ENCODE measurements at places on chromosomes 1 and 21. TPM values are rescaled to one million over a fixed set of nuclear protein-coding genes. Genes with fewer than 3 reads are reported as not detected.

Gene C1QB
- total RNA-seq, result 287 TPM

Gene SLC35A3
- total RNA-seq, result 31.9 TPM

Gene TFF3
- total RNA-seq, result 31.9 TPM

Gene IFI44L
- total RNA-seq, result 1.7 TPM

Gene ATP6V1G3
- not detected for total RNA-seq

Gene TTLL10
- not detected for total RNA-seq

Gene CD34
- total RNA-seq, result 57.5 TPM

DNA sequence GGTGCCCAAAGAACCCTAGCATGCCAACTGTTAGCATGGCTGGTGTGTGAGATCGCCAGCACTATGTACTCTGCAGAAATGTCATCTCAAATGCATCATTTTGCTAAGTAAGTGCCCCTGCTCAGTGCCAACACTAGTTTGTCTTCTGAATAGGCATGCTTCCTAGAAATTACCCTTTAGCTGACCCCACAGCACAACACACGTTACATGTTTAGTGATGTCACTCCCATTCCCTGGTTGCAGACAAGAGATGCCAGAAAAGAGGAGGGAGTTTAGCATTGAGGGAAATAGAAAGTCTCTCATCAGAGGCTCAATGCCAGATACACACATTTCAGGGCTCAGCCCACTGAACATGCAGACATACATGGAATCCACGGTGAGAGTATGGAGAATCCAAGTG lies 9.3 kb upstream of the ST6GALNAC3 start:
- no peaks in the 10 kb centered on the region for H3K27me3 ChIP-seq
- H3K4me3 ChIP-seq, result no peak overlapping the region
- no peaks in the 10 kb centered on the region for H3K36me3 ChIP-seq
- no peak for DNase-seq
- H3K4me1 ChIP-seq, result no peaks in the 10 kb centered on the region
- H3K27ac ChIP-seq, result no peak overlapping the region

DNA sequence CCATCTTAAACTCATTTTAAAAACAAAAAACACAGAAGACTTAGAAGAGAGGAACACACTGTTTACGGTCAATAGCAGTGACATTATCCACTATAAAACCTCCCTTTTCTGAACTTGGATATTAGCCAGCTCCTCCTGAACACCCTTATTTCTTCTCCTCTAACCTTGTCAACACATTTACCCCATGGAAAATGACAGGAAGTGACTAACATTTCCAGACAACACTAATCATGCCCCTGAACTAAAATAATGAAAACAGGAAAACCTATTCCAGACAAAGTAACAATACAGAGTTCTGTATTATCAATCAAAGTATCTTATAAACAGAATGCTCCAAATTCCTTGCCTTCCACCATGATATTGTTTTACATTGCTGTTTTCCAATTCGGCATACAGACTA lies 45.3 kb downstream of the PALMD start:
- DNase-seq, result no peak
- H3K4me3 ChIP-seq, result no peak overlapping the region
- H3K4me1 ChIP-seq, result no peaks in the 10 kb centered on the region
- H3K27me3 ChIP-seq, result no peaks in the 10 kb centered on the region
- no peaks in the 10 kb centered on the region for H3K36me3 ChIP-seq

DNA sequence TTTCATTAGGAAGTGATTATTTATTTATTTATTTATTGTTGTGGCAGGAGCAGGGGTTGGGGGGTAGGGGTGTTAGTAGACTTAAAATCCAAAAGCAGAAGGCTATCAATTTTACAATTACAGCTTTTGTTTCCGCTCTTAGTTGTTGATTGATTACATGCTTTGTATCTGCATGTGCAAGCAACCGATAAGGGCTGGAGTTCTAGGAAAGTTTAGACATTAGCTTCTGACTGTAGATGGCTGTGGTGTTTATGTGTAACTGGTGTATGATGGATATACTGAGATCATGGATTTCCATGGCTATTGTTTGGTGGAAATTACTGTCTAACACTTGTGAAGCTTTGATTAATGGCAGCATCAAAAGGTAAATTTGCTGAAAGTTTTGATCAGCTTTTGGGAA lies 2.8 kb downstream of the ST6GALNAC5 start:
- H3K36me3 ChIP-seq, result no peaks in the 10 kb centered on the region
- no peak overlapping the region for H3K4me3 ChIP-seq
- no peaks in the 10 kb centered on the region for H3K27me3 ChIP-seq

GRCh38 chr1:153626904-153627714 lies at the start of gene S100A13:
Gene S100A13 (minus strand): TSS chr1:153627505. CDS start chr1:153626472, 1,033 bp downstream.
- no peaks in the 10 kb centered on the region for H3K36me3 ChIP-seq
- peak within 1 kb of the TSS; percentile 95 for H3K27ac ChIP-seq
- peaks cover 38% of the 10 kb centered on the region for H3K4me1 ChIP-seq
- peak within 1 kb of the TSS; percentile 48 for H3K4me3 ChIP-seq
- DNase-seq, result no peak

- no peak overlapping the region for H3K27ac ChIP-seq
- no peak for DNase-seq
- no peaks in the 10 kb centered on the region for H3K27me3 ChIP-seq
Measured at GRCh38 chr1:180560200-180560867, 1.6 kb downstream of the OVAAL start.

- no peak overlapping the region for H3K27ac ChIP-seq
- DNase-seq, result no peak
- peaks cover 9% of the 10 kb centered on the region for H3K4me1 ChIP-seq
- no peaks in the 10 kb centered on the region for H3K27me3 ChIP-seq
Measured at GRCh38 chr1:109807822-109808680, 44.3 kb upstream of the EPS8L3 start.

DNA sequence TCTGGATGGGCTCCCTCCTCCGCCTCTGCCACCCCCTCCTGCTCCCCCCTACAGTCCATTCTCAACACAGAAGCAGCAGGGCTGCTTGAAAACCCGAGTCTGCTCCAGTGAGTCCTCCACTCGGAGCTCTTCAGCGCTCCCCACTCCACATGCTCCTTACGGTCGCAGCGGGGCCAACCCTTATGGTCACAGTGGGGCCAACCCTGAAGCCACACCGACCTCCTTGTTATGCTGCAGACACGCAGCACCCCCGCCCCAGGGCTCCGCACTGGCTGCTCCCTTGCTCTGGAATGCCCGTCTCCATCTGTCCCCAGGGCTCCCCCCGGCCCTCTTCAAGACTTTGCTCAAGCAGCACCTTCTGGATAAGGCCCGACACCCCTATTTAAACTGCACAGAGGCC lies 22.6 kb downstream of the GPR157 start:
- no peak overlapping the region for H3K4me3 ChIP-seq
- H3K27me3 ChIP-seq, result no peaks in the 10 kb centered on the region
- peaks cover 12% of the 10 kb centered on the region for H3K4me1 ChIP-seq
- H3K27ac ChIP-seq, result no peak overlapping the region

GRCh38 chr1:201327687-201328240 lies 44.5 kb downstream of the PKP1 start:
- H3K27me3 ChIP-seq, result no peaks in the 10 kb centered on the region
- H3K27ac ChIP-seq, result no peak overlapping the region
- peaks cover 7% of the 10 kb centered on the region for H3K4me1 ChIP-seq
- DNase-seq, result no peak
- H3K4me3 ChIP-seq, result no peak overlapping the region
- H3K36me3 ChIP-seq, result no peaks in the 10 kb centered on the region

- no peaks in the 10 kb centered on the region for H3K36me3 ChIP-seq
- no peak for DNase-seq
- no peaks in the 10 kb centered on the region for H3K4me1 ChIP-seq
- no peak overlapping the region for H3K27ac ChIP-seq
Measured at GRCh38 chr1:186772228-186772627, 56.5 kb upstream of the PLA2G4A start.

GRCh38 chr1:184483101-184483683 lies 96.4 kb downstream of the C1orf21 start:
- no peak for DNase-seq
- H3K36me3 ChIP-seq, result no peaks in the 10 kb centered on the region
- peak overlapping the region; percentile 86 for H3K27ac ChIP-seq
- peaks cover 71% of the 10 kb centered on the region for H3K4me1 ChIP-seq
- H3K4me3 ChIP-seq, result no peak overlapping the region

DNA sequence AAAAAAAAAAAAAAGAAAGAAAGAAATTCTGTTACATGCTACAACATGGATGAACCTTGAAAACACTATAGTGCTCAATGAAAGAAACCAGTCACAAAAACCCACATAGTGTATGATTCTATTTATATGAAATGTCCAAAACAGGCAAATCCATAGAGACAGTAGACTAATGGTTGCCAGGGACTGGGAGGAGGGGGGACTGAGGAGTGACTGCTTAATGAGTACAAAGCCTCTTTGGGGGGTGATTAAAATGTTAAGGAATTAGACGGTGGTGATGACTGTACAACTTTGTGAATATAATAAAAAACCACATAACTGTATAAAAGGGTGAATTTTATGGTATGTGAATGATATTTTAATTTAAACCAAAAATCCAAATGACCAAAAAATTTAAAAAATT lies 116.0 kb upstream of the GUCA2B start:
- H3K36me3 ChIP-seq, result no peaks in the 10 kb centered on the region
- H3K27ac ChIP-seq, result no peak overlapping the region
- DNase-seq, result no peak
- no peak overlapping the region for H3K4me3 ChIP-seq
- no peaks in the 10 kb centered on the region for H3K27me3 ChIP-seq

GRCh38 chr21:44363278-44363677 lies 9.9 kb downstream of the TRPM2 start:
- H3K4me3 ChIP-seq, result no peak overlapping the region
- no peaks in the 10 kb centered on the region for H3K36me3 ChIP-seq
- H3K27ac ChIP-seq, result no peak overlapping the region
- no peaks in the 10 kb centered on the region for H3K4me1 ChIP-seq
- DNase-seq, result no peak
- H3K27me3 ChIP-seq, result no peaks in the 10 kb centered on the region

- no peak for DNase-seq
- H3K4me1 ChIP-seq, result no peaks in the 10 kb centered on the region
- H3K36me3 ChIP-seq, result no peaks in the 10 kb centered on the region
- no peaks in the 10 kb centered on the region for H3K27me3 ChIP-seq
- H3K27ac ChIP-seq, result no peak overlapping the region
Measured at GRCh38 chr1:98704474-98704873, 43.0 kb downstream of the SNX7 start.

- H3K36me3 ChIP-seq, result no peaks in the 10 kb centered on the region
- no peak overlapping the region for H3K4me3 ChIP-seq
- H3K27me3 ChIP-seq, result no peaks in the 10 kb centered on the region
- no peak overlapping the region for H3K27ac ChIP-seq
- peaks cover 3% of the 10 kb centered on the region for H3K4me1 ChIP-seq
Measured at GRCh38 chr21:42865776-42866160, 13.6 kb downstream of the WDR4 start.
